ENCODE measurements at places on chromosomes 11 and 22.

GRCh38 chr11:14638561-14638960 is 5.0 kb upstream of the PDE3B start:
- DNase-seq, result no peak

DNA sequence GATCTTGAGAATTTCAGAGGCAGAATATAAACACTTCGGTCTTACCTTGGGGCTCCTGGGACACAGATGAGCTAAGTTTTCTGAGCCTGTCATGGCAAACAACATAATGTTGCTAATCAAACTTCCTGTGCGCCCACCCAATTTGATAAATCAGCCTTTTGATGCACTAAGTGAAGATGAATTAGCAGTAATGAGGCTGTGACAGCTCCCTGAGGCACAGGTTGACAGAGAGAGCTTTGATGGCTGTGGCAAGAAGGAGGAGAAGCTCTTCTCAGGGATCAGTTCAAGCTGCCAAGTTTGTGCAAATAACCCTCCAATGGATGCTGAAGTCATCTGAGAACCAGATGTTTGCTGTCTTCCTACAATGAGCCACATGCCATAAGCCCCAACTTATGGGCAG is 34.4 kb downstream of the DRD2 start:
- DNase-seq, result no peak

GRCh38 chr22:37552524-37553163 is 7.6 kb upstream of the CDC42EP1 start:
- no peak for DNase-seq

- DNase-seq, result no peak
Measured at GRCh38 chr22:23626286-23626975, 5.7 kb downstream of the DRICH1 start.
